Amniotic epithelial cell (primary cell): ENCODE measurements at places on chromosomes 3 and 15.

DNA sequence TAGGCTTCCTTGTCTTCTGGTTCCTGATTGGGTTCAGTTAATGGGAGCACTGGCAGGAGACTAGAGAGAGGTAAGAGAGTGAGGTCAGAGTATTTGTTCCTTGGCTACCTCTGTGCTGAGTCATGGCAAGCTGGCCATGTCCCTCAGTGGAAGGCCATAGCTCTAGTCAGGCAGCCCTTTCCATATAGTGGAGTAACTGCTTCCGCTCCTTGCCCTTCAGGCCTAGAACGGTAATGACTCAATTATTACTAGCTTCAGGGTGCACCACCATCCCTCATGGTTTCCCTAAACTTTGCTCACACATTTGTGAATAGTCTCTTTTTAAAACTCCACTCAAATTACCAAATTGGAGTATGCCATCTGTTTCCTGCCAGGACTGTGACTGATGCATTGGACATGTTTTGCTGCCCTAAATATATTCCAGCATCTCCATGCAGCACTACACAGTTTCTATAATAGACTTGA lies 10.5 kb upstream of the ANO10 start:
- peak; percentile 37 for DNase-seq

GRCh38 chr3:191919491-191920026 lies 458.6 kb downstream of the PYDC2 start:
- DNase-seq = no peak

- DNase-seq = no peak
Measured at GRCh38 chr15:52056496-52056895, 37.5 kb downstream of the MAPK6 start.

DNA sequence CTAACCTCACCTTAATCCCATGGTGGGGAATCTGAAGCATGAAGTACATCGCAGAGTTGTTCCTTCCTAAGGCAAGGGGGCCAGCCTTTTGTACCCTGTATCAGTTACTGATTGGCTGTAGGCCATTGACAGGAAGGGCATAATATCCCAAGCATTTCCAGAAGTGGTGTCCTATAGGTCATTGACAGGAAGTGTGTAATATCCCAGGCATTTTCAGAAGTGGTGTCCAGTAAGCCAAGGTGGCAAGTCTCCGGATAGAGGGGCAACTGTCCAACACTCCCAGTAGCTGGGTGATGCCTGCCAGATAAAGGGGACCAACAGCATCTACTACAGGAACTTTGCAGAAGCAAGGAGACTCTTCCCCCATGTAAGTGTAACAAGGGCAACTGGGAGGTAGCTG lies 52.1 kb upstream of the MYRIP start:
- DNase-seq = no peak

DNA sequence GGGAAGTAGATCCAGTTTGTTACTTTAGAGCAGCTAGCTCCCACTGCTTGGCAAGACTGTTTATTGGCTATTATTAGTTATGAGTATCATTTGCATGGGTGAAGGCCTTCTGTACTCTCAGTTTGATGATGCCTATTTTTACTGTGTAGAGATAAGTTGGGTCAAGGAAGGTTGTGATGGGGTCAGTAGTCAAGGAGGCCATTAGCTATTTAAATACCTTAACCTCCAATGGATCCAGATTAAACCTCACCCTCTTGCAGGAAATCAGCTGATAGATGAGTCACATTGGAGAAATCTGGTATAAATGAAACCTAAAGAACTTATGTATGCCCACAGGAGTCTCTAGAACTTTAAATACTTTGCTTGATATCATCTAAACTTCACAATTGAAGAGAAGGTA lies 45.0 kb downstream of the THBS1 start:
- peak; percentile 42 for DNase-seq

DNA sequence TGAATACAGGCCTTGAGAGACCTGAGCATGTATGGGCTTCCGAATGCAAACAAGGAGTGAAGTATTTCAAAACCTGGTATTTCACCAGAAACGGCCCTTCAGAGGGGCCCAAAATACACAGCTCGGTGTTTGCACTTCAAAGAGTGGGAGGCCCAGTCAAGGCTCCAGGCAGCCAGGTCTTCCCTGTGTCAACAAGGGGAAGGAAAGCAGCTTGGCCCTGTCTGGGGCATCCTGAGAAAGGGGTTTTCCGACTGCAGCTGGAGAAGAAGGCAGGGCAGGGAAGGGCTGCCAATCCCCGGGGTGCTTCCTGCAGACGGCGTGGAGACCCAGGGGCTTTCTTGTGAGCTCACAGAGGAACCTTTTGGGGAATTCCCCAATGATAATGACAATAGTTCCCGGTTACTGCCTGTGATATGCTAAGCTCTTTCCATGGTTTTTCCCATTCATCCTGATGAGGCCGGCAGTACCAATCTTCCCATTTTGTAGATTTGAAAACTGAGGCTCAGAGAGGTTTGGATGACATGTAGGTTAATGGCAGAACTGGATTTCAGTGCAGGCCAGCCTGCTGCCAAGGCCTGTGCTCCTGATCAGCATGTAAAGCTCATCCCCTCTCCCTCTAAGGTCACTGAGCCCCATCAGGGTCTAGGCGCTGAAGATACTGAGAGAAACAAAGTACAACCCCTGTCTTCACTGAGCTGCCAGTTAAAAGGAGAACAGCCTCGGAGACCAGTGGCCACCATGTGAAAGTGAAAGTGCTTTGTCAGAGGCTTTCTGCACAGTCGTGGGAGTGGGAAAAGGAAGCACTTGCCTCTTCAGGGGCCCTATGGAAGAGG lies 43.0 kb upstream of the TLE3 start:
- DNase-seq = peak; percentile 54

DNA sequence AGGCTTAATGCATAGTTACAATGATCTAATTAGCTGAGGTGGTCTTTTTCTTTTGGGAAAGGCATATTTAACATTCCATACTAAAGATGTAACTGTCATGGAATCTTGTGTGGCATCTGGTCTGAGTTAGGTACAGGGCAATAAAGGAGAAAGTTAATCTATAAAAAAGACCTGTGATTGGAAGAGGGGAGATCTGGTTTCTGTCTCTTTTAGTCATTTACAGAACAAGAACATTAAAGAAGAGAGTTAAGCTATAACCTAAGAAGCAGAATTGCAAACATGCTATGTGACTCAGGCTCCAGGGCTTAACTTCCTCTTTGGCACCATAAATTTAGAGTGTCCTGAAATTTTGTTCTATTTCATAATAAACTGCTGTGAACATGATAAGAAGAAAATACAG lies 47.2 kb upstream of the MME start:
- DNase-seq = peak; percentile 89

DNA sequence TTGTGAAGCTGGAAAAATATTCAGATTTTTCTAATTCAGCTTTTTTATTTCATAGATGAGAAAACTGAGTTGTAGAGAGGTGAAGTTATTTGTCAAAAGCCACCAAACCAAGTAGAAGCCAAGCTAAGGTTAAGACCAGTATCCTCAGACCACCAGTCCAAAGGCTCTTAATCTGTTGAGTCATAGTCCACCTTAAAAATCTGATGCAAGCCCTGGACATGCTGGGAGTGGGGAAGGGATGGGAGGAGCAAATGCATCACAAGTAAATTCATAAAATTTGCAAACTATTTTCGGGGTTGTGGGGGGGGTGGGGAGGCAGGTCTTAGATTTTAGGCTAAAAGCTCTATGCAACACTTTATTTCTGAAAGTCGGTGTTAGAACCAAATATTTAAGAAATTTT lies 307.7 kb upstream of the SEMA6D start:
- DNase-seq = peak; percentile 21

DNA sequence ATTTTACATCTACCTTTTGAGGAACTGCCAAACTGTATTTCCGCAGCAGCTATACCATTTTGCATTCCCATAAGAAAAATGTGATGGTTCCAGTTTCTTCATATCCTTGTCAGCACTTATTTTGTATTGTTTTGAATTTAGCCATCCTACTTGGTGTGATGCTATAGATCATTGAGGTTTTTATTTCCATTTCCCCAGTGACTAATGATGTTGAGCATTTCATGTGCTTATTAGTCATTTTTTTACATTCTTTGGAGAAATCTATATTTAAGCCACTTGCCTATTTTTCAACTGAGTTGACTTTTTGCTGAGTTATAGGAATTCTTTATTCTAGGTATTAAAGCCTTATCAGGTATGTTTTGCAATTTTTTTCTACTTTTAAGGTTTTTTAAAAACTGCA lies 347.6 kb upstream of the RARB start:
- no peak for DNase-seq

GRCh38 chr3:64225695-64226499 lies 631 bp upstream of the PRICKLE2 start:
- DNase-seq = no peak

DNA sequence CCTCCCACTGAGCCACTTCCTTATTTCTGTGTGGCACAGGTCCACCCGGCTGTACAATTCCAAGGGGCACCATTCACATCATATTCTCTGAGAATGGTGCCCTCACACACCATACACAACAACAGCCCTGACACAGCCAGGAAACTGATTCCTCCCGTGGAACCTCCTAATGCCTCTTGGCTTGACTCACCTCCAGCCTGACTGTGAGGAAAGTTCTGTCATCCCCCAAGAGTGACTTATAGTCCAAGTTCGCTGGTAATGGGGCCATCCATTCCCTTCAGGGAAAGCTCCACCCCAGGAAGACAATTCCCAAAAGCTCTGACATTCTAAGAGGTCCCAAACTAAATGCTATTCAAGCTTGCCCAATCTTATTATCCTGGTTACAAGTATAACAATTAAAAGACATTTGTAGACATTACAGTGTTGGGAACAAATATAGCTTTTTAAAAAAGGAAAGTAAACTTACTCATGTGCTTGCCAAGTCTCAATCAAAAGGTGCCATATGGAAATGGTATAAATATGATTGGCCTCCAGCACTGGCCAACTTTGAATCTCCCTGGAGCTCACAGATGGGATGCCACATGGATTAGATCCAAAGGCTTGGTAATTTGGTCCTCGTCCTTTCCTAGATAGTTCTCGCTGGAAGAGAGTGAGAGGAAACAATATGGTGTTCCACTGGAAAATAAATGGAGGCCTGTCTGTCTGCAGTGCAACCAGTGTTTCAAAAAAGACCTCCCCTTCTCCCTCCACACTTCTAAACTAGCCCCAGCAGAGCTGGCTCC lies 56.3 kb upstream of the PSMD6 start:
- DNase-seq = peak; percentile 53

GRCh38 chr3:45597581-45597980 lies 3.0 kb downstream of the LIMD1 start:
- no peak for DNase-seq

DNA sequence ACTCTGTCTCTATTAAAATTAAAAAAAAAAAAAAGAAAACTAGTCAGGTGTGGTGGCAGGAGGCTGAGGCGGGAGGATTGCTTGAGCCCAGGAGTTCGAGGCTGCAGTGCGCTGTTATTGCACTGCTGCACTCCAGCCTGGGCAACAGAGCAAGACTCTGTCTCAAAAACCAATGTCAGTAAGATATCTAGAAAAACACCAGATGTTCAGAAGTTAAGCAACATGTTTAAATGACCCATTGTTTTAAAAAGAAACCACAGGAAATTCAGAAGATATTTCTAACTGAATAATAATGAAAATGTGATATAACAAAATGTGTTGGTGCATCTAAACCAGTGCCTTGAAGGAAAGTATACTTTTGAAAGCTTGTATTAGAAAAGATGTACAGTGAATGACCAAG lies 203.4 kb upstream of the CGNL1 start:
- peak; percentile 58 for DNase-seq

- no peak for DNase-seq
Measured at GRCh38 chr3:79564192-79564591, 203.6 kb downstream of the ROBO1 start.

DNA sequence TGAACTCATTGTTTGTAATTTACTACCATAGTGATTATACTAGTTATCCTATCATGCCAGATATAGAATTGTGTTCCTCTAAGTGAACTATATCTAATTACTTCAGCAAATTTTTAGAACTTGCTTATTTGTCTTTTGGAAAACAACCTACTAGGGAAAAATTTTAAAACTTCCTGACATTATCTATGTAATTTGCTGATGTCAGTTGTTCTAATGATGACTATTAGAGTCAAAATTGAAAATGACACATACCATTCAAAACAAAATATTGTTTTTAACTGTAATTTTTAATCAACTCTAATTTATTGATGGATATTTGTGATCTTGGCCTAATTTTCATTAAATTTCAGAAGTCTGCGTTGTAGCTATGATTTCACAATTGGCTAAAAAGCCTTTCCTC lies 106.7 kb upstream of the ROBO2 start:
- DNase-seq = no peak

GRCh38 chr3:163521261-163521660 lies 1557.0 kb downstream of the SI start:
- no peak for DNase-seq

GRCh38 chr3:157671656-157672055 lies 168.4 kb upstream of the VEPH1 start:
- no peak for DNase-seq

- no peak for DNase-seq
Measured at GRCh38 chr3:139555249-139555648, 15.7 kb upstream of the RBP1 start.

- DNase-seq = no peak
Measured at GRCh38 chr15:64651601-64652191, 123.7 kb downstream of the RBPMS2 start.

GRCh38 chr15:78950902-78951840 lies 6.3 kb upstream of the CTSH start:
- DNase-seq = peak; percentile 63

DNA sequence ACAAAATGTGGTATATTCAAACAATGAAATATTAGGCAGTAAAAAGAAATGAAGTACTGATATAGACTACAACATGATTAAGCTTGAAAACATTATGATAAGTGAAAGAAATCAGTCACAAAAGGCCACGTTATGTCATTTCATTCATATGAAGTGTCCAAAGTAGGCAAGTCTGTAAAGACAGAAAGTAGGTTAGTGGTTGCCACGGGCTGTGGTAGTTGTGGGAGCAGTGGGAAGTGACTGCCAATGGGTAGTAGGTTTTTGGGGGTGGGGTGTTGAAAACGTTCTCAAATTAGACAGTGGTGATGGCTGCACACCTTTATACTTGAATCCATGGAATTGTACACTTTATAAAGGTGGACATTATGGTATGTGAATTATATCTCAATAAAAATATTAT lies 12.1 kb downstream of the GALNT15 start:
- DNase-seq = no peak

- DNase-seq = no peak
Measured at GRCh38 chr15:91335702-91336101, 235.6 kb downstream of the SV2B start.

- no peak for DNase-seq
Measured at GRCh38 chr3:108088146-108088545, 2.7 kb downstream of the CD47 start.

- no peak for DNase-seq
Measured at GRCh38 chr3:148030975-148031374, 621.8 kb downstream of the ZIC1 start.

- no peak for DNase-seq
Measured at GRCh38 chr3:36227980-36228379, 152.3 kb upstream of the STAC start.

DNA sequence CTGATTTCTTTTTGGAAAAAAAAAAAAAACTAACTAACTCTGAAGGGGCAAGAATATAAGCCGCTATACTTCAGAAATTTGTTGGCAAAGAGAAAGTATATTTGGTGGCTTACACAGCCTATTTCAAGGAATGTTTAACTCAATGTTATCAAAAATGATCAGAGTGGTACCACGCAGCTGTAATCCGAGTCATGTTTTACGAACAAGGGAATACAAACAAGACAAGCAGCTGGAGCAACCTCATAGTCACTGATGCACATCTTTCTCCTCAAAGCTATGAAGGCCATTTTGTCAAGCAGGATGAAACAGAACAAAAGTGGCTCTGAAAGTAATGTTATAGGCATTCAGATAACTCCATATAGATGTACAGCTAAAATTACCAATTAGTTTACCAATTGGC lies 81.2 kb downstream of the SCAPER start:
- DNase-seq = no peak
